ENCODE measurements at places on chromosomes 16 and 17.

DNA sequence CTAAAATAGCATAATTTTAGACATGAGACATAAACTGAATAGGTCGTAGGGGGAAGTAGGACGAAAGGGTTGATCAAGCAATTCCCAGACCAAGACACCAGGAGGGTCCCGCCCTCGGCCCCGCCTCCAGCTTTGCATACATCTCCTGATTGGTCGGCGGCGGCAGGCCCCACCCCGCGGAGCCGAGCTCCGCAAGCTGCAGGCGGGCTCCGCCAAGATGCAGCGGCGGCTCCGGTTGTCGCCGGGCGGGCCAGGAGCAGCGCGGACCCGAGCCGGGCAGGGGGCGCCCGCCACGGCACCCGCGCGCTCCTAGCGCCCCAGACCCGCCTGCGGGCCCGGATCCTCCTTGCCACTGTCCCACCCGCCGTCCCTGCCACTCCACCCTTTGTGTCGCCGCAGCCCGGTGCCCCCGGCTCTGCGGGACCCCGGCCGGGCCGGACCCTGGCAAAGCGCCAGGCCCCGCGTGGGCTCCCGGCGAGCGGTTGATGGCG is at the start of gene CDR2L:
CDR2L (plus strand) TSS at position 215 of the 491 bp plus-strand sequence. CDS start 412 bp downstream, outside the sequence.
- DNase-seq, result peak; percentile 83

DNA sequence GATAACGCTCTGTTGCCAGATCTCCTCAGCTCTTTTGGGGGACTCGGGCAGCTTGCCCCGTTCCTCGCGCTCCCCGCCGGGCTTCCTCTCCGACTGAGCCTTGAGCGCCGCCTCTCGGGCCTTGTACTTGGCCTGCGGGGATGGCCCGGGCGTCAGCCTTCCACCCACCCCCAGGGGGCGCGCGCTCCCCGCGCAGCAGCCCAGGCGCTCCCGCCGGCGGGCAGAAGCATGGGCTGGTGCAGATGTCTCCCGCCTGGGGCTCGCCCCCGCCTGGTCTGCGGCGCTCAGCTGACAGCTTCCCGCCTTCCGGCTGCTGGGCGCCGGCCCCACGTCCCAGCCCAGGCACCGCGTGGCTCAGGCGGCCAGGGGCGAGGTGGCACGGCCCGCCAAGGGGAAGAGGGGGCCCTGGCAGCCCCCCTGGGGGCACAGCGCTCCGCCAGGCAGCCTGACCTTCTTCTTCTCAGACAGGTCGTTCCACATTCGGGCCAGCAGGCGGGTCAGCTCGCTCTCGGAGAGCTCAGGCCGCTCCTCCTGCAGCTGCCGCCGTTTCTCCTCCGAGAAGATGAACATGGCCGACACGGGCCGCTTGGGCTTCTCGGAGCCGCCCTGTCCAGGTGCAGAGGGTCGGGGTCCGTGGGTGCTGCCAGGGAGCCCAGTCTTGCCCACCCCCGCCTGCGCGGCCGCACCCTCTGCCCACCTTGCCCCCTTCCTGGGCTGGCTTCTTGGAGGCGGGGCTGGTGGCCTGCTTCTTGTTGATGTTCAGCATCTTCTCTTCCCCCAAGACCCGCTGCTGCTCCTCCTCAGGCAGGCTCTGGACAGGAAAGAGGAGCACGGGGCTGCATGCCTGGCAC is 8.9 kb downstream of the UBTF start:
- DNase-seq, result peak; percentile 84

- no peak for DNase-seq
These were observed 26.4 kb downstream of the TMEM235 start for GRCh38 chr17:78257810-78258322.

GRCh38 chr16:88578446-88579313 is 8.5 kb downstream of the ZC3H18 start:
- DNase-seq, result no peak

DNA sequence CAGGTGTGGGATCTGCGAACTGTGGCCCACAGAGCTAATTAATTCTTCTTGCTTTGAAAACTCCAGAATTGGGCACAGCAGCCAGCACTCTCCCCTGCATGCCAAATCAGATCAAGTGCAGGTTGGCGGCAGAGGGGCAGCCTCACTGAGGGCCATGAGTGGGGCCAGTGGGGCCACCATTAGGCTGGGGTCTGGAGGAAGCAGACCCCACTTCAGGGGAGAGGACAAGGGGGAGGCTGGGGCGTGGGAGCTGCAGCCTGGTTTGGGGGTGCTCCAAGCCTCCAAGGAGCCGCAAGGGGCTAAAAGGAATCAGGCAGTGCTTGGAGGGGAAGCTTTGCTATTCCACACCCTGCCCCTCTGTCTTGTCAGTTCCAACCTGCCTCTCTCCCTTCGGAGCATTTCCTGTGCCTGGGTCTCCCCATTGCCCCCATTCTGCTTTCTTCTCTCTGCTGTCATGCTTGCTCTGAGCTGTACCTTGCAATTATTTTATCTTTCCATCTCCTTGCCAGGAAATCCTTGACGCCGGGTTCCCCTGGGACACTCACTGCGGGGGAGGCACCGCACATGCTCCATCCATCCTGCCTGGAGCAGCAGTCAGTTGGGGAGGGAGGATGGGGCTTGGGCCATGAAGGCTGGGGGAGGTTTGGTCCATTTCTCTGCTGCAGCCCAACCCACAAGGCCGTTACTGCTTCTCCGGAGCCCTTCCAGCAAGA is 3.3 kb upstream of the ABCC3 start:
- no peak for DNase-seq

DNA sequence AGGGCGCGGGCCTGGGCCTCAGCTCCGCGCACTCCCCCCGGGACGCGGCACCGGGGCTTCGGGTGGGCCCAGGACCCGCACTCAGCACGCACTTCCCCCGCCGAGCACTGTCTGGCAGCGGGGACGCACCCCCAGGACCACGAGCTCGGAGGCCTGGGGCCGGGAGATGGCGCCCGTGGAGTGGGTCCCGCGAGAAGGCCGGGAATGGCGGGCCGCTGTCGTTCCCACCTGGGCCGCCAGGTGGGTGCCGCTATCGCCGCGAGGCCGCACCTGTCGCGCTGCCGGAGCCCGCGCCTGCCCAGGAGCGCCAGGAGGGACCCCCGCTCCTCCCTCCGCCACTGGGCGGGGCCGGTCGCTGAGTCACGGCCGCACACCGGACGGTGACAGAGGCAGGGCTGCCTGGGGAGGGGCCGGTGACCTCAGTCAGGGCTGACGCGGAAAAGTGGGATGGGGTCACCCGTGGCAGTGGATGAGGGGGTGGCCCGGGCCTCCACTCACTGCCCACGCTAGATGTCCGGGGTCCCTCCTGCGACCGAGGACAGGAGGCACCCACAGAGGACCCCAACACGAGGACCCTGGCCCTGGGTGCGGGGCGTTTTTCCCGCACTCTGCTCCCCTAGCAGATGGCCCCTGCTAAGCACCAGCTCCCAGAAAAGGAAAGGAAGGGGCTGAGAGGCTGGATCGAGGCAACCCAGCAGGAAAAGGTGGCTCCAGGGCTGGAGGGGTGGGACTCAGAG is 6.9 kb upstream of the ACTG1 start:
- DNase-seq, result peak; percentile 35

DNA sequence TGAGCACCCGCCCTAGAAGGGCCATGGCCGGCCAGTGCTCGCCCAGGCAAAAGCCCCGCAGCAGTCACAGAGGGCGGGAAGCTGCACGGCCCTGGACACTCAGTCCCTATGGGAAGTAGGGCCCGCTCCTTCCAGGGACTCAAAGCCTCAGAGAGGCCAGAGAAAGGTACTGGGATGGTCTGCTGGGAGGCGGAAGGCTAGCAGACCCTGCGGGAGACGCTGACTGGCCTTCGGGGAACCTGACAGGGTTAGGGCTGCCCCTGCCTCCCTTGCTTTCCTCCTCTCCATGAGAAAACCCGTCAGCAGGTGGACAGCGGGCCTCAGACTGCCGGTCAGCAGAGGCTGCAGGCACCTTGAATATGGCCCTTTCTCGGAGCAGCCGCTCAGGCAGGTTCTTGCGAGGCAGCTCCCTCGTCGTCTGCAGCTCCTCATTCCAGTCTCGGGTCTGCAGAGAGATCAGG is 11.5 kb downstream of the CLUH start:
- DNase-seq, result no peak

GRCh38 chr16:63530974-63531373 is 1494.7 kb upstream of the CDH8 start:
- no peak for DNase-seq

DNA sequence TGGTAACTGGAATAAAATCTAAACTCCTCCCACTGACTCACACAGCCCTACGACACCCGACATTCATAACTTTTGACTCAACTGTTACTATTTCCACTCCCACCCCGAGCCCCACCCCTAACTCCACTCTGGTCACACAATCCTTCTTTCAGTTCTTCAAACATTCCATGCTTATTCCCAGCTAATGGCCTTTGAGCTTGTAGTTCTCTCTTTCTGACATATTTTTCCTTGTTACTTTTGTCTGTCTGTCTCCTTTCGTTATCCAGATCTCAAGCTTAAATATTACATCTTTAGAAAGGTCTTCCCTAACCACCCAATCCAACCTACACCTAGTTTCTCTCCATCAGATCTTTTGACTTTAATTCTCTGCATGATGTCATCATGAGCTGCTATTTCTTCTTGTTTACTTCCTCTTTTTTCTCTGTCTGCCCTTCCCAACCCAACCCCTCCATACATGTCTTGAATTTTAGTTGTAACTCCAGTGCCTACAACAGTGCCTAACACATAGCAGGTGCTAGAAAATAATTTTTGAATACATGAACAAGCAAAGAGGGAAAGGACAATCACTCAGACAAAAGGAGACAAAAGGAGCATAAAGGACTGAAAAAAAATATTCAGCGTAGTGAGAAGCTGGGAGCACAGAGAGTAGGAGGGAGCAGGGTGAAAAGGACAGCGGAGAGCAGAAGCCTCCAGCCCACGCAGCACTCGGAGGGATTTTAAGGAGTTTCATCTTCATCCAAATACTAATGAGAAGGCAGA is 65.2 kb upstream of the SMIM36 start:
- DNase-seq, result no peak

DNA sequence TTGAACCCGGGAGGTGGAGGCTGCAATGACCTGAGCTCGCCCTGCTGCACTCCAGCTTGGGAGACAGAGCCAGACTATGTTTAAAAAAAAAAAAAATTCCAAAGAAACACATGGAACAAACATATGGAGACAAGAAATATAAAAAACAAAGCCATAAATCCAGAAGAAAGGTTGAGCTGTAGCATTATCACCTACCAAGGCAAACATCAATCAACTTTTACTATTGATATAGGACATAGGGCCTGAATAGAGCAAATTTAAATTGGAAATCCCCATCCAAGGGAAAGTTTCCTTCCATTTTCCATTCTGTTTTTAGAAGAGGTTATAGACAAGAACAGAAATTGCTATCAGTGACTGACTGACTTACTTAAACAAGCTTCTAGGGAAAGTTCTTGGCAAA is 56.6 kb downstream of the SSH2 start:
- no peak for DNase-seq

GRCh38 chr17:71937914-71938313 is 182.9 kb upstream of the SOX9 start:
- DNase-seq, result no peak

- no peak for DNase-seq
These were observed 4.7 kb upstream of the NME2 start for GRCh38 chr17:51161541-51161940.

GRCh38 chr17:45430006-45430737 is 2.5 kb downstream of the ARHGAP27 start:
- DNase-seq, result no peak

DNA sequence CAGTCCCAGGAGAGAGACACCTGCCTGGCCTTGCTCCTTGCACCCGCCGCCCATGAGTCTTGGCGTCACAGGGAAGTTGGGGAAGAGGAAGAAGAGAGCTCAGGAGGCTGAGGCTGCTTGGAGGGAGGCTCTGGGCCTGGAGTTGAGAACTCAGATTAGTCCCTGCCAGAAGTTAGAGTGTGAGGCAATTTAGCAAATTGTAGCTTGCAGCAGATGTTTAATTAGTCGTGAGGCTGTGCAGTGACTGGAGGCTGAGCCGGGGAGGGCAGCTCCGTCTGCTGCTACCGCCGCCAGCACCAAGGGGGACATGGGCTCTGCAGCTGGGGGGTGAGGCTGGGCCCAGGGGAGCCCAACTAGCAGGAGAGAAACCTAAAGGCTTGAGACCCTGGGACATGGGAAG is 738.3 kb upstream of the EEF2KMT start:
- DNase-seq, result no peak

DNA sequence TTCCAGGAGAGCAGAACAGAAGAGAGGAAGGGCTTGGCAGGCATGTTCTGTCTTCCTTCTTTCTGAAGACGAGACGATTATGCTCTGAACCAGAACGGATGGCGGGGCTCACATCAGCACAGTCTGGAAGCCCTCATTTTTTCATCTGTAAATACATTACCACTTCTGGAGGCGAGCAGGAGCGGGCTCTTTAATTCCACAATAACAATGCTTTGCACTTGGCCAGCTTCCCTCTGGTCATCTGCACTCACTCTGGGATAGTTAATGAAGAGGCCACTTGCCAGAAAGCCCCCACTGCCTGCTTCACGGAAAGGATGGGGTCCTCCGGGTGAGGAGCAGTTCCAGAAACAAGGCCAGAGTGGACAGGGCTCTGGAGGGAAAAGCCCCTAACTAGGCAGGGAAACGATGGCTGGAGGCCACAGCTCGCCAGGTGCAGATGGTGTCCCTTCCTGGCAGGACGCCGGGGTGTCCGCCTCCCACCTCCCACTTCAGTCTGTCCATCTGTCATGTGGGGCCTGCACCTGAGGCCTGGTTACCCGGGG is 13.1 kb upstream of the BCAR1 start:
- no peak for DNase-seq

GRCh38 chr16:48450367-48450766 is 65.2 kb upstream of the SIAH1 start:
- DNase-seq, result no peak

GRCh38 chr17:44606658-44607057 is 49.4 kb downstream of the FZD2 start:
- DNase-seq, result no peak

DNA sequence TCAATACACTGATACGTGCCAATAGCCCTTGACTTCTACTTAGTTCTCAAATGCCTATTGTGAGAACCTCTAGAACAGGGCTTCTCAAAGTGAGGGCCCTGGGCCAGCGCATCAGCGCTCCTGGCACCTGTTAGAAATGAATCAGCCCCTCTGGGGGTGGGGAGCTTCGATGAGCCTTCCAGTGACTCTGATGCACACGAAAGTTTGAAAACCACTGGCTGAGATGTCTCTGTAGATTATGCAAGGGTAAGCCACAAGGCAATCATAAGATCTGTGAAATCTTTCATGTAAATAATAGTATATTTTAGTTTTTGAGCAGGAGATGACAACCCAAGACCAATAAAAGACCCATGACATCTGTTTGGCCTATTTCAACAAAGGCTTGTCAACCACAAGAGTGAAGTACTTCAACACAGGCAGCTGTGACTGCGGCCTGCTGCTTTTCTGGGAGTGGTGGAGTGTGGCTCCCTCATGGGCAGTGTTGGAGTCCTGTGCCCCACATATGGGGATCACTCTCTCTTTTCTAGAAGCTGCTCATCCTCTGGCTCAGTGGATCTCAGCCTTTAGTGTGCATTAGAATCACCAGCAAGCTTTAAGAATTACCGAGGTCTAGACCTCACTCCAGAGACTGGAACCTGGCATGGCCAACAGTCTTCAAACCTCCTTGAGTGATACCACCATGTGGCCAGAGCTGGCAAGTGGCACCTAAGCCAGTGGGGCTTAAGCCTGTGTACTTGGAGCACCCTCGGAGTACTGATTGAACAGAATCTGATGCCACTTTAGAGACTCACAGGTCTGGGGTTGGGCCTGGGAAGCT is 5.8 kb downstream of the MTHFSD start:
- DNase-seq, result no peak

GRCh38 chr16:78116946-78117345 is 17.5 kb downstream of the WWOX start:
- DNase-seq, result no peak

- no peak for DNase-seq
These were observed 88.5 kb downstream of the CLEC16A start for GRCh38 chr16:11032922-11033291.

- DNase-seq, result no peak
These were observed 20.5 kb upstream of the HELZ start for GRCh38 chr17:67265436-67266019.
